ELR (cell line): ENCODE measurements at places on chromosomes 11 and 22.
A peak's percentile ranks its signal among the peaks of the same experiment; 100 is the strongest.

DNA sequence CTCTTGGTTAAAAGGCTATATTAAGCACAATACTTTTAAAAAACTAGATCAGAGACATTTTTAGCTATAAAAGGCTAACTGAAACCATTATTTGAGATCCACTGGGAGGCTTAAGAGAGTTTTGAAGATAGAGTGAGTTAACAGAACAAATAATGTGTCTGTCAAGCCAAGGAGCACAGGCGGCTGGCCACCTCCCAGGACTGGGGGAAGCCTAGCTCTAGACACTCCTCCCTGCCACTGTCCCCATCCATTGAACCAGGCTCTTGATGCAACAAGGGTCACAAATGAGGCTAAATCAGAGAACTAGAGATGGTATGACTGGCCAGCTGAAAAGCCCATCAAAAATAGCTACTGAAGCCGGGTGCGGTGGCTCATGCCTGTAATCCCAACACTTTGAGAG is 63.0 kb downstream of the C22orf31 start:
- DNase-seq: no peak

DNA sequence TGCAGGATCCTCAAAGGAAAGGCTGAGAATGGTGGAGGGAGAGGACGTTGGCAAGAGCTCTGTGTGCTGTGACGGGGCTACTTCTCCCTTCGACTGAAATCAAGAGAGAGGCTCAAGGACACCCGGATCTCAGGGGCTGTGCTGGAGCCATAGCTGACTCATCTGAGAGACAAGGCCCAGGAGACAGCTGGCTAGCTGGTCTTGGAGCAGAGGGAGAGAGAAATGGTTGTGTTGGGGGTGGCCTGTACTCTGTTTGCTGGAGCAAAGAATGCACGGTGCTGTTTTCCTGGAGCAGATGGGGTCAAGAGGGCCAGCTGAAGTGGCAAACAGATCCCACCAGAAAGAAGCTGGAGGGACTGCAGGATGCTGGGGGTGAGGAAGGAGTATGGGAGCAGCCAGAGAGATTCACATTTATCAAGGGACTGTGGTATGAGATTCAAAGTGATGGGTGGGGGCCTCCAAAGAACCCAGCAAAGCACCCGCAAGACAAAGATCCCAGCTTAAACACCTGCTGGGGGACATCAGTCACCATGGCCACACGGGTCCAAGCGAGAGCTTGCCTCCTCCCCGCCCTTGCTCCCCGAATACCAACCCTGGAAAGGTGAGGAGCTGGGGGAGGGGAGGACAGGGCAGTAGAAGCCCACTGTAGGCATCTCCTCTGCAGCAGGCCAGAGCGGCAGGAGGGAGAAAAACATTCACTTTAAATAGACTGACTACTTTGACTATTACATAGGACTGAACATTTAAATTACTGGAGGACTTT is 40.8 kb downstream of the MAP6 start:
- DNase-seq: peak; percentile 40

DNA sequence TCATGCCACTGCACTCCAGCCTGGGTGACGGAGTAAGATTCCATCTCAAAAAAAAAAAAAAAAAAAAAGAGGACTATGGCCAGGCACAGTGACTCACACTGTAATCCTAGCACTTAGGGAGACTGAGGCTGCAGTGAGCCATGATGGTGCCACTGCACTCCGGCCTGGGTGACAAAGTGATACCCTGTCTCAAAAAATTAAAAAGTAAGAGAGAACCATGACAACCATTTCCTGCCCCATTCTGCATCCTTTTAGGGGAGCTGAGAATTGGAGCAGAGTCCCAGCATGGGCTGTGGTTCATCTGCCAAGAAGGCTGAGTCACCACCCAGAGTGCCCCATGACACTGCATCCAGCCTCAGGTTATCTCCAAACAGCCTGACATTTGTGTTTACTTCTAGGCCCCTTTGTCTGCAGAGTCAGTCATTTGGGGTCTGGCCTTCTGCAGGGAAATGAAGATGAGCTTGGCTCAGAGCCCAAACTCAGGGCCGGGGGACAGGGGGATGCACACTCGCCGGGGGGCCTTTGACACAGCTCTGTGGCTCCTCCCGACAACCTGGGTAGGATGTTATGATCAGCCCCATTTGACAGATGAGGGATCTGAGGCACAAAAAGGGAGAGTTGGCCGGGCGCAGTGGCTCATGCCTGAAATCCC is 4.7 kb downstream of the CSDC2 start:
- DNase-seq: peak; percentile 90

GRCh38 chr22:21926728-21927127 is 25.9 kb downstream of the PPM1F start:
- DNase-seq: no peak

- peak; percentile 97 for DNase-seq
Measured at GRCh38 chr22:37696657-37697537, at the start of gene TRIOBP. TSS of gene TRIOBP (plus strand) at chr22:37697048. CDS start at chr22:37701366, 4,318 bp downstream.

DNA sequence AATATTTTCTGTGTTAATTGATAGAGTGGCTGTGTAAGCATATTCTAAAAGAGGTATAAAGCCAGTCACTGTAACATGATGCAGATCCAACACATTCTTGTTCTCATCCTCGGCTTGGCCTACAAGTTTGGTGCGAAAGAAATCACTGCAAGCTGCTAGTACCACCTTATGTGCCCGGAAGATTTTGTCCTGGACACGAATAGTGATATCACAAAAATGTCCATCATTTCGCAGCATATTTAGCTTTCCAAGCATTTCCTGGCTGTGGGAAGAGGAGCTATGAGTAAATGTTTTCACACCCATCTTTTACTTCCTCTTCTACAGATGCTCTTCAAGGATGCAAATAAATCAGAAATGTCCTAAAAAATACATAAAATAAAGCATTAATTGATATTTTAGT is 53.1 kb downstream of the ZBTB44 start:
- DNase-seq: no peak

DNA sequence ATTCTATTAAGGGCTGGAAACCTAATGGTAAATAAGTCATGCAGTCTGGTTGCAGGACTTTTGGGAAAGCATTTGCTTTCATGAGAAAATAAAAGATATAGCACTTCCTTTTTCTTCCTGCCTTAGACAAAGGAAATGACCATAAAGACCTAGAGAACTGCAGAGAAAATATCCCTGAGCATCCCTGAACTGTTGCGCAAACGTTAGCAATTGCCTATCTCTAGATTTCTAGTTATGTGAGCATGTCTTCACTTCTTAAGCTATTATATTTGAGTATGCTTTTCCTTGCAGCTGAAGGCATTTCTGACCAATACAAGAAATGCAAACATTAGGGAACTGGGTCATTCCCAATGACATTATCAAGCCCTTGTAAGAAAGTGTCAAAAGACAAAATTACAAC is 110.6 kb downstream of the KIF18A start:
- no peak for DNase-seq

- no peak for DNase-seq
Measured at GRCh38 chr11:128942817-128943427, at the start of gene TP53AIP1. TSS of gene TP53AIP1 (minus strand) at chr11:128942871. CDS start at chr11:128937818, 5,053 bp downstream.

- DNase-seq: no peak
Measured at GRCh38 chr11:67286621-67287333, 2.3 kb upstream of the ANKRD13D start.

DNA sequence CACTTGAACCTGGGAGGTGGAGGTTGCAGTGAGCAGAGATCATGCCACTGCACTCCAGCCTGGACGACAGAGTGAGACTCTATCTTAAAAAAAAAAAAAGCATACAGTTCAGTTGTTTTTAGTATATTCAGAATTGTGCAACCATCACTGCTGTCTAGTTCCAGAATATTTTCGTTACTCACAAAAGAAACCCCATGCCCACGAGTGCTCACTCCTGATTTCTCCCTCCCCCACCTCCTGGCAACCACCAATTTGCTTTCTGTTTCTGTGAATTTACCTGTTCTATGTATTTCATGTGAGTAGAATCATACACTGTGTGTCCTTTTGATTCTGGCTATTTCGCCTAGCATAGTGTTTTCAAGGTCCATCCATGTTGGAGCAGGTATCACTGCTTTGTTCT is 24.8 kb downstream of the PTPRJ start:
- no peak for DNase-seq

DNA sequence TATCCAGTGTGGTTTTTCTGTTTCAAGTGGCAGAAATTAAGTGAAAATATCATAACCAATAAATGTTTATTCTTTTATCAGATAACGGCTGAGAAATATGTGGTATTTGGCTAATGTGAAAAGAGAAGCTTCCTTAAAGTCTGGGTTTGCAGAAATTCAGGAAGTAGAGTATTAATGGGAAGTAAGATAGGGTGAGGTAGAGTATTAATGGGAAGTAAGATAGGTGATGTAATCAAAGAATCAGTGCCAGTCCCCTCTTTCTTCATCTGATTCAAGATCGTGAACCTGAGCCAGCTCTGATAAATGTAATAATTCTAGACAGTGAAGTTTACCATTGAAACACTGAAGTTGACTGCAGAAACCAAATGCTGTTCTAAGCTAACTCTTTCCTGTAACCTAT is 30.9 kb downstream of the TRPC6 start:
- no peak for DNase-seq

DNA sequence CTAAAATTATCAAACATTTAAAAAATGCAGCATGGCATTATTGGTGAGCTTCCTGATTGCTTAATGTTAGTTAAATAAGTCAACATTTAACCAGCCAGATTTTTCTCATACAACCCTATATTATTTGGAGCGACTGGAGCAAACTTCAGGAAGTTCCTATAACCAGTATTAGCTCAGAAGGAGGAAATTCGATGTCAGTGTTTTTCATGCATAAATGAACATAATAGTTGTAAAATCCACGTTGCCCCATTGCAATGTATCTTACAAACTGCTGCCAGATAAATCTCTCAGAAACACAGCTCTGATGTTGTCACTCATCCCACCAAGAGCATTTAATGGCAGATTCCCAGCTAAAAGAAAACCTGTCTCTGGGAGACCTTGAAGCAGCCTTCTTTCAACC is 278.5 kb downstream of the CASP12 start:
- no peak for DNase-seq

DNA sequence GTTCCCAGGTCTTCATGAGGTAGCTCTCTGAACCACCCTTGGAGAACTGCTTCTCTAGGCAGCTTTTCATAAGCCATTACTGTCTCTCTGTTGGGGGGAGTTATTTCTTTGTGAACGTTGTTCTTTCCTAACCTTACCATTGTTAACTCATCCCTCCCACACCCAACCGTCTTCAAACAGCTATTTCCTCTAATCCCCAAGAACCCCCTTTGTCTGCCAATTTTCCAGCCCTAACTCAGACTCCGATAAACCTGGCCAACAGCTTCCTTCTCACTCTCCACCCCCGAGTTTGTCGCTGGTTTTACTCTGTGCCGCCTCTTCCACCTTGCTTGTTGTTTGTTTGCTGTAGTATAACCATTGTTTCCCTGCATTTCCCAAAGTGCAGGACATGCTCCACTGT is 131.5 kb downstream of the CCDC34 start:
- DNase-seq: no peak

- DNase-seq: no peak
Measured at GRCh38 chr11:41334007-41334933, 125.2 kb downstream of the LRRC4C start.

GRCh38 chr11:70225681-70226177 is 22.6 kb downstream of the FADD start:
- no peak for DNase-seq

DNA sequence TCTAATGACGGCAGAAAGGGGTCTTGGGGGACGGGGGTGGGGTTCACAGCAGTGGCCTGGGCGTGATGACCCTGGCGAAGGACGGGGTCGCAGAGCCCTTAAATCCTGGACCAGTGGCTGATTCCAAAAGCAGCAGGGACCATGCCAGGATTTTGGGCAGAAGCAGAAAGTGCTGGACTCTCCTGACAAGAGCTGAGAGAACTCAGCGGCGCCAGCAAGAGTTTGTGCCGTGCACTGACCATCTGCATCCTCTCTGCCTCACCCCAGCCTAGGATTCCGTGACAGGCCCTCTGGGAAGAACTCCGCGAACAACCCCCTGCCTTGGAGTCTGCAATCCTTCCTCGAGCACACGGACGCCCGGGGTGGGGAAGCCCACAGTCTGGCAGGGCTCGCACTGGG is 644 bp upstream of the NDUFV1 start:
- peak; percentile 27 for DNase-seq

GRCh38 chr11:119130662-119131061 is 9.3 kb downstream of the HINFP start:
- DNase-seq: peak; percentile 46

GRCh38 chr11:123391646-123392348 is 38.3 kb upstream of the GRAMD1B start:
- no peak for DNase-seq

DNA sequence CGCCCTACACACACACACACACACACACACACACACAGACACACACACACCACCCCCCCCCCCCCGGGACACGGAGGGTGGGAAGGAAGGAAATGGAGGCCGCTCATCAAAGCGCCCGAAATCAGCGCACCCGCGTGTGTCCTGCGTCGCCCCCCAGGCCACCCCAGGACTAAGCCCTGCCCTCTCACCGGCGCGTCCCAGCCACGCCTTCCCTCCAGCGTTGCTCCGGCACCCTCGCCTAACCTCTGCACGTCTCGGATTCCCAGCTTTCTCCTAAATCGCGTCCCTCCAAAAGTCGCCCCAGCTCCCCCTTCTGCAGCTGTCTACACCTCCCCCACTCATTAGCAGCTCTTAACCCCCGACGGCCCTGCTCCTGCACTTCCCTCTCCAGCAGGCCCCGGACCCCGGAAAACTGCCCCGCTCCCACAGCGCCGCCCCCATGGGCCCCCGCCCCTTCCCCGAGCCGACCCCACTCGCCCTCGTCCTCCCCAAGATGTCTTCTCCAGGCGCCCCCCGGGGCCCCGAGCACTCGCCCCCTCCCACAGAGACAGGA is 557 bp downstream of the PACSIN2 start:
- peak; percentile 67 for DNase-seq

GRCh38 chr11:97908354-97908753 is 1112.4 kb upstream of the CNTN5 start:
- no peak for DNase-seq

GRCh38 chr11:33362051-33362910 is 105.1 kb downstream of the HIPK3 start:
- DNase-seq: peak; percentile 74

DNA sequence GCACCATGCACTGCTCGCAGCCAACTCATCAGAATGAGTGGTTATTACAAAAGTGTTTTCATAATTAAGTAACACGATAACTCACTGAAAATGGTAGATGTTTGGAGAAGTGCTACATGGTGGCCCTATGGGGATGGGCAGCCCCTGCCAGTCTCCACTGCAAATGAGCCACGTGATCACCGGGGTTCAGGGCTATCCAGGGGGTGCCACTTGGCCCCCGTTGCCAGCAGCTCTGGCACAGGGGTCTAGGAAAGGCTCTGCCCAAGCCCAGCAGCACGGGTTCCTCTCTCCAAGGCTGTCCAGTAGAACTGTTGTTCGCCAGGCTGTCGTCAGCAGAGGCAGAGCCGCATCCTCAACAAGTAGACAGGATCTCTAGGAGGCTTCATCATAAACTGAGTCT is 382.1 kb upstream of the B3GAT1 start:
- no peak for DNase-seq

DNA sequence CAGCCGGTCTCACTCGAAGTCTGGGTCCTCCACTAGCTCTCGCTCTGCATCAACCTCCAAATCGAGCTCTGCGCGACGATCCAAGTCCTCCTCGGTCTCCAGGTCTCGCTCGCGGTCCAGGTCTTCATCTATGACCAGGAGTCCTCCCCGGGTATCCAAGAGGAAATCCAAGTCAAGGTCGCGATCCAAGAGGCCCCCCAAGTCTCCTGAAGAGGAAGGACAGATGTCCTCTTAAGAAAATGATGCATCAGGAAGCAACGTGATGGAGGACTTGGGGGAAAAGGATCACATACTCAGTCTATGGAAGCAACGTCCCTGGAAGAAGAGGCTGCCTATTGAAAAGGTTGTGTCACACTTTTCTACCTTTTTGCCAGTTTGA is 1.1 kb downstream of the SRSF8 start:
- DNase-seq: no peak

- DNase-seq: peak; percentile 52
Measured at GRCh38 chr11:1628506-1629325, 859 bp upstream of the KRTAP5-5 start.
